NCI-H345 (cell line): ENCODE measurements at places on chromosomes 4 and X.

DNA sequence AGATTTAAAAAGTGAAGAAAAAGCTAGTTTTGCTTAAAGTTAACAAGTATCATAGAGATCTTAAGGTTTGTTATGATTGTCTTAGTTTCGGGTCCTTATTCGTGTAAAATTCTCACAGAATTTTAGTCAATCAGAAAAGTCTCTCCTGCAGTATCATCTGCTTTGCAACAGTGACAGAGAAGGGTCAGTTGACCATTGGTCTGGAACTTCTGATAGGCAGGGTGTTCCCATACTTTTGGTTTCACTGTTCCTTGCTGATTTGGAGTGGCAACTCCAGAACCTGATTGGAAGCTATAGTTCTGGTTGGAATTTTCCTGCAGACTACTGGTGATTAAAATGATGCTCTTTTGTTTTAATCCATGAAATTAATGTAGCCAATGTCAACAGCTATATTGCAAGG, 1.8 kb downstream of the IL15 start:
- DNase-seq = no peak

GRCh38 chr4:174387721-174388120, 104.0 kb downstream of the CEP44 start:
- DNase-seq = no peak

DNA sequence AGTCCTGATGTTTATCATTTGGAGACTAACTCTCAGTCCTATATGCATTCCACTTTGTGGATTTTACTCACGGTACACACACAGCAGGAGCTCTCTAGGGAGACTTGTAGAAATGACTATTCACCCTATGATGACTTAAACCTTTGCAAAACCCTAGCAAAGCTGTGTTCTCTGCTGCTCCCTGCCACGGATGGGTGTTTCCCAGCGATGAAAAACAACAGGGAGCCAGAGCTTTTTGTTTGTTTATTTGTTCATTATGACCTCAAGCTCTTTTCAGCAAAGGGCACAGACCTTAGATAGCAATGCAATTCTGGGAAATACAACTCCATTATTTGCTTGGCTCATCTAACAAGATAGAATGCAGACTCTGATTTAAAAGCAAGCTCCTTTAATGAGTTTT, 156.6 kb downstream of the GRIA3 start:
- no peak for DNase-seq

- DNase-seq = no peak
Measured at GRCh38 chr4:149716728-149717127, 98.9 kb downstream of the IQCM start.

DNA sequence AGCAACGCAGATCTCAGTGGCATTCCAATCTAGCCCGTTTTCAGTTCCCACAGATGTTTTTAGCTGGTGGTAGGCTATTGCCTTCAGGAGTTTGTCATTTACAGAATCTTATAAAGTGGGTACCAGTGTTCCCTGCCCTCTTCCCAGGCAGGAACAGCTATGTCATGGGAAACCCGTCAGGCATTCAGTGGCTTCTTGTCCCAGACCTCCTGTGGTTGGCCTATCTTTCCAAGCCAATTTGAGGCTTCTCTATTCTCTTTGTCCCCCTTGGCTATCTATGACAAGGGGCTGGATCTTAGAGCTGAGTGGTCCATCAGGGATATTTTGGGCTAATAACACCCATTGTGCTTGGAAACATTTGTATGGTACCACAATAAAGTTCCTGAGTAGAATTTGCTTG, 33.6 kb upstream of the RPL34 start:
- no peak for DNase-seq

- DNase-seq = no peak
Measured at GRCh38 chrX:105483011-105483410, 262.5 kb upstream of the TEX13A start.

GRCh38 chrX:130111220-130112154, 1.2 kb upstream of the ELF4 start:
- DNase-seq = no peak

DNA sequence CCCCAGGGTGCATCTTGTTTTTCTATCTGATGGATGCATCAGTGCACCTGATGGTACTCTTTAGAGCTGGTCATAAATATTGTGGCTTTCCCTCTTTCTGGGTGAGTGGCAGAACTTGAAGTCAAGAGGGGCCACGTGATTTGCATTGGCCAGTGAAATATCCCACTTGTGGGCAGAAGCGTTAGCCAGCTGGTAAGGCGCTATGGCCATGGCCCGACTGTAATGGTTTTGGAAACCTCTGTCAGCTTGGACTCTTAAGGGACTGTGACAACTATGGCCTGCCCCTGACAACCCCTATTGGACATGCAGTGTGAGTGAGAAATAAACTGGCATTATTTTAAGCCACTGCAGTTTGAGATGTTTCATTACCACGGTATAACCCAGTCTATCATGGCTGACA, 72.8 kb downstream of the SEL1L3 start:
- no peak for DNase-seq

- no peak for DNase-seq
Measured at GRCh38 chrX:42837101-42837726, 59.3 kb upstream of the PPP1R2C start.

GRCh38 chr4:156642161-156642560, 329.4 kb downstream of the PDGFC start:
- DNase-seq = no peak

GRCh38 chrX:39758791-39759525, 338.8 kb downstream of the BCOR start:
- no peak for DNase-seq

DNA sequence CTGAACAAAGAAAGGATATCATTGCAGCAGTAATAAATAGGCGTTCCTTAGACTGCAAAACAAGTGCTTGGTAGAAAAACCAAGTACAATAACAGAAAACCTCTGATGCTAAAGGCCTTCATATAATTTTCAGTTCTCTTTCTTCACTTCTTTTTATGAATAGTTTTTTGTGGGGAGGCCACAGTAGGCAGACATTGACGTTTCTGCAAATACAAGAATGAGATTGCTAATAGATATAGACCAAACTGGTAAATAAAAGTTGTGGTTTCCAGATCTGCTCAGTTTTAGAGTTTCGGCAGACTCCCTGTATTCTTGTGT, 57.0 kb upstream of the RAP1GDS1 start:
- DNase-seq = no peak

DNA sequence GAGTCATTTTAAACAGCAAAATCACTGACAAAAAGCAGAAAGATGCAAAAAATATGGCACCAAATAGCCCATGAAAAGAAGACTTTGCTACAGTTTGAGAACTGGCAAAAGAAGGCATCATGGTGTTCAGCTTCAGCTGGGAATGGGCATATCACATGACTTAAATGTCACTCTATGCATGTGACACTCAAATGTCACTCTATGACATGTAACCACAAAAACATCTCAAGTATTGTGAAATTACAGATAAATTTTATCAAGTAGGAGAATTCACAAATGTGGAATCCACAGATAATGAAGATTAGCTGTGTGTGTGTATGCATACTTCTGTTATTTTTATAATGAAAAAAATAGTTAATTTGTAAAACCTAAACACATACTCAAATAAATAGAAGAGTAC, 81.9 kb downstream of the ATP10D start:
- DNase-seq = no peak
